ENCODE measurements at places on chromosomes 6 and 20. TPM values are rescaled to one million over a fixed set of nuclear protein-coding genes. Genes with fewer than 3 reads are reported as not detected.
A peak's percentile ranks its signal among the peaks of the same experiment; 100 is the strongest.

The EYS gene
- polyA plus RNA-seq = 0.65 TPM

- no peak for DNase-seq
These were observed 3.8 kb upstream of the PDYN start for GRCh38 chr20:1997483-1998192.

- DNase-seq = no peak
These were observed 27.8 kb upstream of the TMEM14A start for GRCh38 chr6:52643158-52643557.

DNA sequence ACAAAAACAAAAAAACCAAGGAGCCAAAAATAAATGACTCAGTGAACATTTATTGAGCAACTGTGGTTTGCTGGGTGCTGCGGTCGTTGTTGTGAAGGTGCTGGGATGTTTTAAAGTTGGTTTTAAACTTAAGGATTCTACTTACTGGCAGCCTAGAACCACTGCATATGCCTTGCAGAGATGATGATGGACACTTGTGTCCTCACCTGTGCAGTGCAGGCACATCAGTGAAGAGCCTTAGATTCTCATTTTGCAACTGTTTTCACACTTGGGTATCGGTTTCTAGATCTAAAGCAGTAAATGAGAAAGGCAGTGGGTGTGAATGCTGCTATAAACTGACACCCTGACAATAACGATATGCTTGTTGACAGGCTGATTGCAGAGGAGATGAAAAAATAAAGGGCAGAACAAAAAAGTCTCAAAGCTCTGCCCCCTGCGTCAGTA is 68.8 kb downstream of the UTRN start:
- DNase-seq = no peak

DNA sequence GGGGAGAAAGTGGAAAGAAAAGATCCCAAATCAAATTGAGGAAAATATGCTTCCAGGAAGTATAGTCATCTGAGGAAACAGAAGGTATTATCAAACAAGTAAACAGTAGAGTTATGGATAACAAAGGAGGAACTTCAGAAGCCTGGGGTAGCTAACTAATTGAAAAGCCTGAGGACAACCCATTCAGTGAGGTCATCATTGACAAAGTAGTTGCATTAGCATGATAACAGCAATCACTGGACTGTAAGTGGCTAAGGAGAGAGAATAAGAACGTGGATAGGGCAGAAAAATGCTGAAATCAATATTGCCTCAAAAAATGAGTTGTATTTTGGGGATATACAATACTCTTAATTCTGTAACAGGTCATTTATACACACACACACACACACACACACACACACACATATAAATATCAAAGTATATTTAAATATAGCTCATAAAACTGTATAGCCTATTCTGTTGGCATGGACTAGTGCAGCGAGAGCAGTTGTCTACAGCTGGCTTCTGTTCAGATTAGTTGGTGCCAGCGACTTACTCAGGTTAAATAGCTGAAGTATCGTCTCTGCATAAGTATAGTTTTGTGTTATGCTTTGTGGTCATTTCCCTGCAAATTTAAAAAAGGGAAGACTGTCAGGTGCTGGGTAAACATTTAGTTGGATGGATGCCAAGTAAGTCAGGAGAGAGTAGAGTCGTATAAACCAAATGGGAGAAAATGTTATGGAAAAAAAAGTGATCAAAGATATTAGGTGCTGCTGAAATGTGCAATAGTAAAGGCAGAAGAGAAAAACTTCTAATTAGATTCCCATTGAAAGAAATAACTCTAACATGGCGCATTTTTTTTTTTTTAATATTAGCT is 33.8 kb upstream of the CTAGE9 start:
- no peak for DNase-seq

GRCh38 chr6:166683477-166683876 is 56.4 kb upstream of the RPS6KA2 start:
- no peak for DNase-seq

GRCh38 chr6:100099189-100100074 is 105.4 kb upstream of the MCHR2 start:
- DNase-seq = no peak

The BPIFB6 gene
- polyA plus RNA-seq = not detected

GRCh38 chr6:121780325-121781321 is 345.2 kb downstream of the GJA1 start:
- peak; percentile 56 for DNase-seq

The CNKSR3 gene
- polyA plus RNA-seq = 58.6 TPM

- DNase-seq = no peak
These were observed 8.9 kb downstream of the EHMT2 start for GRCh38 chr6:31888276-31889258.

- DNase-seq = peak; percentile 64
These were observed 51.8 kb downstream of the SSR1 start for GRCh38 chr6:7261032-7261841.

- no peak for DNase-seq
These were observed 423.5 kb upstream of the SLC35B3 start for GRCh38 chr6:8858854-8859331.

DNA sequence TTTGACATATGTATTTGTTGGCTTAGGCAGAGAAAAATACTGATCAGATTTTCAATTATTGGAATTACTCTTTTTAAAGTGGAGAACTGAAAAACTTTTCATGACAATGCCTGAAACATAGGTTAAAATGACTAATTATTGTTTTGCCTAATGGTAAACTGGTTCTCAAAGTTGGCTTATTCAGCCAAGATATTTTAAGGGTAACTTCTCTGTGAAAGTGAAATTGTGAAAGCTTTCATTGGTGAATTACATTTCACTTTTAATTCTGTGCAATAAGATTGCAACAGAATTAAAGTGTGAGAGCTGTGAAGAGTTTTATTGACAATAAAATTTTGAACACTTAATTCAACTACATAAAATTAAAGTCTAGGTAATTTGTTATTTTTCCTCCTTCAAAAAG is 24.5 kb downstream of the KIAA0408 start:
- no peak for DNase-seq

DNA sequence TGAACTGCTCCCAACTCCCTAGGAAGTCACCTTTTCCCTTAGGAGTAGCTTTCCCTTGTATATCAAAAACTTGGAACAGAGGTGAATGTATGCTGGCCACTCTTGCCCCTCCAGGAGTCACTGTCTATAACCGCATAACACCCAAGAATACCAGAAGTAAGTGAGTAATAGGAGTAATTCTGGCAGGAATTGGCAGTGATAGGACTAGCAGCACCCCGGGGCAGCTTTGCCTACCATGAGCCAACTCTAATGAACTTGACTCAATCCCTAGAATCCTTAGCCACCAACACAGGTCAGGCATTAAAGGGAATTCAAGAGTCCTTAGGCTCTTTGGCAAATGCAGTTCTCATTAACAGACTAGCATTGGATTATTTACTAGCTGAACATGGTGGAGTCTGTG is 28.8 kb upstream of the CD164 start:
- no peak for DNase-seq

The SLC22A16 gene
- 0.49 TPM for polyA plus RNA-seq

GRCh38 chr6:319177-320131 is 27.2 kb downstream of the DUSP22 start:
- no peak for DNase-seq

DNA sequence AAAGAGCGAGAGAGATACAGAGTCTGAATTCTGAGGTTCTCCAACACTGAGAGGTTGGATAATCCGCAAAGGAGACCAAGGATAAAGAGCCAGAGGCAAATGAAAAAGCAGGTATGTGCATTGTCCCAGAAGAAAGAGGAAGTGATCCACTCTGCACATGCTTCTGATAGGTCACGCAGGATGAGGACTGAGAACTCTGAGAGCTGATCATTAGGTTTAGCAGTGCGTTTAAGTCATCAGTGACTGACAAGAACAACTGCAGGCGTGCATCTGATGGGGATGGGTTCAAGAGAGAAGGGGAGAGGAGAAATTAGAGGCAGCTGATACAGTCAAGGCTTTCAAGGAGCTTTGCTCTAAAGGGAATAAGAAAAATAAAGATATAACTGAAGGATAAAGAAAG is 301.2 kb upstream of the SGK1 start:
- DNase-seq = no peak

DNA sequence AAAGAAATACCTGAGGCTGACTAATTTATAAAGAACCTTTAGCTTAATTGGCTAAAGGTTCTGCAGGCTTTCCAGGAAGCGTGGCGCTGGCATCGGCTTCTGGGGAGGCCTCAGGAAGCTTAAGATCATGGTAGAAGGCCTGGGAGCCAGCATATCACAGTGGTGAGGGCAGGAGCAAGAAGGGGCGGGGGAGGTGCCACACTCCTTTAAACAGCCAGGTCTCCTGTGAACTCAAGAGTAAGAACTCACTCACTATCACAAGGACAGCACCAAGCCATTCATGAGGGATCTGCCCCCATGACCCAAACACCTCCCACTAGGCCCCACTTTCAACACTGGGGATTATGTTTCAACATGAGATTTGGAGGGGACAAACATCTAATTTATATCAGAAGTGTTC is 34.4 kb upstream of the SLC4A11 start:
- DNase-seq = no peak

GRCh38 chr6:4885341-4885933 is 109.2 kb downstream of the CDYL start:
- DNase-seq = no peak

GRCh38 chr6:34813028-34813713 is 21.3 kb downstream of the BLTP3A start:
- no peak for DNase-seq

The ENPP1 gene
- polyA plus RNA-seq = 18.0 TPM

GRCh38 chr6:69090132-69090531 is 455.1 kb downstream of the ADGRB3 start:
- DNase-seq = no peak

The CST4 gene
- polyA plus RNA-seq = not detected

The HAO1 gene
- 0.15 TPM for polyA plus RNA-seq

DNA sequence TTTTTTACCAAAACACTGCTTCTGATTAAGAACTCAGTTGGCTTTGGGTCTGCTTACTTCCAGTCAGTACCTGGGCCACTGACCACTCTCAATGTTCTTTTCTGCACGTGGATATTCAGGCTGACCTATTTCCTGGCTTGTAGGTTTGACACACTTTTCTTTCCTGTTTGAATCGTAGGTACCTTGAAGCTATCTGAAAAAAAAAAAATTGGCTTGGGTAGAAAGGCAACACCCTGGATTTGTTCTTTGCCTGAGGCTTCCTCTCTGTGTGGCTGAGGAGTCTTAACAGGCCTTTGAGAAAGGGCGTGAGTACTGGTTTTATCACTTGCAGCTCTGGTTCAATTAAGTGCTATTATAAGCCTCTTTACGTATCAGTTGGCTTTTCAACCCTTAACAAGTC is 60.6 kb upstream of the IL20RA start:
- no peak for DNase-seq

The PXMP4 gene
- polyA plus RNA-seq = 8.2 TPM

GRCh38 chr6:776528-776931 is 83.6 kb upstream of the EXOC2 start:
- no peak for DNase-seq

GRCh38 chr6:754202-754601 is 61.3 kb upstream of the EXOC2 start:
- DNase-seq = no peak

The SEMG1 gene
- not detected for polyA plus RNA-seq

DNA sequence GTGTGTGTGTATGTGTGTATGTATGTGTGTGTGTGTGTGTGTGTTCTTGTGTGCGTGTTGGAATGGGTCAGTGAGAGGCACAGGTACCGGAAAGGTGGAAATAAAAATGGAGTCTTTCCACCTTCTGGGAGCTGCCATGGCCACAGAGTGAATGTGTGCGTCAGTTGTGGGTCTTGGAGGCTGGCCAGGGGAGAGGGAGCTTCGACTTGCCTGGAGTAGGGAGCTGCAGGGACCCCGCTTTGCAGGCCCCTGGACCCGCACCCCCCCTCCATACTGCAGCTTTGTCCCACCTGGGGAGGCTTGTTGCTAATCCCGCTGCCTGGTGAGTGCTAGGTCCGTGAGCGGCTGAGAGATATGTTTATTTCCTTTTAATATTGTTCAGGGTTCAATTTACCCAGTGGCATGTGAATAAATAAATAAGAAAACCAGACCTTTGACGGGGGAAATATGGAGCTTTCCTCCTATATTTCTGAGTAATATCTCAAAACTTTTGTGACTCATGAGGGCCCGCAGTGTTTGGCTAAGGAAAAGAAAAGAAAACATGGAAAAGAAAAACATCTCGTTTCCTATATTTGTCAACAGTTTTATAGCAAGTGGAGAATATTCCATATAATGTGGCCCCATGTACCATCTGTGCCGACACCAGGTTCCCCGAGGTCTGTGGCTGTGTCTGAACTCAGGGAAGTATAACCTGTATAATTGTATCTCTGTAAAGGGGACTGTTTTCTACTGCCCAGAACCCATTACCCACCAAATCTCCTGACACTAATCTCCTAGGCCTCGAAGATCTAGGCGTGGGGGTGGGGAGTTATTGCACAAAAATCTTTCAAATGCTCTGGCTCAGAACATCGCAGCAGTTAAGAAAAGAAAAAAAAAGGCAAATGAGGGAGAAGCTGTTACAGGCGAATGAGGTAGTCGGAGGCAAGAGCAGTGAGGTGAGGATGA is 24.6 kb upstream of the CCDC167 start:
- DNase-seq = no peak

- DNase-seq = no peak
These were observed 13.8 kb upstream of the SMOC2 start for GRCh38 chr6:168427184-168427583.

The C20orf202 gene
- 0.37 TPM for polyA plus RNA-seq

GRCh38 chr6:105345506-105345905 is 57.4 kb downstream of the PREP start:
- DNase-seq = no peak

GRCh38 chr20:40046703-40047102 is 642.3 kb downstream of the MAFB start:
- no peak for DNase-seq

GRCh38 chr6:160036331-160036695 is 67.4 kb downstream of the IGF2R start:
- no peak for DNase-seq

DNA sequence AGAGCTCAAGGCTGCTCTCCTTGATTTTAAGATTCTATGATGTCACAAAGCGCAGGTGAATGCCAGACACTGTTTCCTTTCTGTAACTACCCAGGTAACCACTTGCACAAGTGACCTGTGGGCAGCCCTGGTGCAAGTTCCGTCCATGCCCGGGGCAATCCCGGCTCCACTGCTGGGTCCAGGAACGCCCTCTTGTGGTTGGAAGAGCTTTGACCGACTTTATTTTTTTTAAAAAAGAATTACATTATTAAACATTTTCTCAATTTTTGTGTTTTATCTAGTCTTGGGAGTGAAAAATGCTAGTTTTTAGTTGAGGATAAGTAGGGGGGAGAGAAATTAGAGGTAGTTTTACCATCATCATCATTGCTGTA is 695.2 kb downstream of the QKI start:
- DNase-seq = no peak

DNA sequence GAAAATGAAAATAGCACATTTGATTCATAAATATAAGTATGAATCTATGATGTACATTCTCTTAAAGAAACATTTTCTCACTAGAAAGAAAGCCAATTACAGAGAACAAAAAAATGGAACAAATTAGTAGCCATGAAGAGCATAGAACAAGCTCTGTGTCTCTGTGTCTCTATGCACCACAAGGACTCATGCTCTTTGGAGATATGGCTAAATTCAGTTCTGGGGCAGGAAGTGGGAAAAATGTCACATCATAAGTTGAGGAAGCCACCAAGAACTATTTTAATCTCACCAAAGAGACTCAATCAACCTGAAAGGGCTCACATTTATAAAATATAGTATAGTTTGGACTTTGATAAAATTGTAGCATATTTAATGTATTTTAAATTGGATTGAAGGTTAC is 1259.8 kb upstream of the GJE1 start:
- DNase-seq = no peak

Measured in right renal cortex interstitium (tissue), 3 donors.